ENCODE measurements at places on chromosomes 6 and 20. TPM values are rescaled to one million over a fixed set of nuclear protein-coding genes. Genes with fewer than 3 reads are reported as not detected.
A peak's percentile ranks its signal among the peaks of the same experiment; 100 is the strongest.

The COL9A3 gene
- 0.67 TPM for total RNA-seq

DNA sequence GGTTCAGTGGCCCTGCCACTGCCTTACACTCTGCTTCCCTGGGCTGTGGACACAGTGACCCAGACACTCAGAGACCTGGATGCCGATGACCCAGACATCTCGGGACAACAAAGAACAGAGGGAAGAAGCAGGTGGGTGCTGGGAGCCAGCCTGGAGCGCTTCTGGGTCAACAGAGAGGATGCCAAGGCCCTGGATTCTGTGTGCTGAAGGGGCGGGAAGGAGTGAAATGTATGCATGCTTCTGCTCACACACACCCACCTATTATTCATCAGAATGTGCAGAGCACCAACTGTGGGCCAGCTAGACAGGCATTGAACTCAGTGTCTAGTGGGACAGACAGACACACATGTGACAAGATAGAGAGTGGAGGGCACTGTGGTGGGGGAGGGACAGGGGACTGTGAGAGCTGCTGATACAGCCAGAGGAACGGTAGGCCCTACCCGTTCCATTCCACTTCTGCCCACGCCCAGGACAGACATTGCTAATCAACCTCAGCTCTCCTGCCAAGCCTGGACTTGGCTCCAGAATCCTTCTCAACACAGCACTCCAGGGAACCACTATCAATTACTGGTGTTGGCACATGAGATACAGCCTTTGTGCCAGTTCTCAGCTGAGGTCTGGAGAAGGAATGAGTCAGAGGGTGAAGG lies 20.2 kb downstream of the KCNK15 start:
- peak; percentile 56 for DNase-seq

The PACRG gene
- not detected for total RNA-seq

The CLVS2 gene
- total RNA-seq, result not detected

DNA sequence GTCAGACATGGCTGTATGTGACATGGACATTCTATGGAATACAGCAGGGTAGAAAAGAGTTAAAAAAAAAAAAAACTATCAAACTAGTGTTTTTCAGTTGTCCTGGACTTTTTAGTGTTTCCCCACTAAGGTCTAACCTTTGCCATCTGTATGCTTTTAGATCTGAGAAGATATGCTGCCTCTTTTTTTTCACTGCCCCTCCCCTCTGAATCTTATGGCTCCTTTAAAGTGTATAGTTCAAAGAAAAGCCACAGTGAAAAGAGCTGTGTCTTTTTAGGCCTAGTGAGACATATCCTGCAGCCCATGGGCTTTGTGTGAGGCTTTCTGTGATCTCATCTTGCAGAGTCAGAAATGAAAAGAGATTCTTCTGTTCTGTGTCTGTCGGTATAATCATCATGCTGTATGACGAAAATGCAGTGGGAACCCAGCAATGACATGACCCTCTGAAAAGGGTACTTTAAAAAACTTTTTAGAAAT lies 29.3 kb downstream of the ADGRG6 start:
- DNase-seq, result peak; percentile 35

- DNase-seq, result no peak
Measured at GRCh38 chr6:124590001-124590400, 372.2 kb upstream of the RNF217 start.

- DNase-seq, result no peak
Measured at GRCh38 chr20:5173751-5174150, 46.9 kb downstream of the CDS2 start.

GRCh38 chr6:66496659-66497058 lies 789.6 kb upstream of the EYS start:
- DNase-seq, result no peak

- DNase-seq, result no peak
Measured at GRCh38 chr6:125154118-125154760, 666 bp downstream of the TPD52L1 start.

- no peak for DNase-seq
Measured at GRCh38 chr6:13163161-13163944, 165.0 kb downstream of the TBC1D7 start.

- no peak for DNase-seq
Measured at GRCh38 chr20:32982617-32983458, 21.4 kb downstream of the SUN5 start.

The PSORS1C1 gene
- 3.7 TPM for total RNA-seq

GRCh38 chr6:39341937-39342336 lies 19.4 kb upstream of the KCNK16 start:
- no peak for DNase-seq

DNA sequence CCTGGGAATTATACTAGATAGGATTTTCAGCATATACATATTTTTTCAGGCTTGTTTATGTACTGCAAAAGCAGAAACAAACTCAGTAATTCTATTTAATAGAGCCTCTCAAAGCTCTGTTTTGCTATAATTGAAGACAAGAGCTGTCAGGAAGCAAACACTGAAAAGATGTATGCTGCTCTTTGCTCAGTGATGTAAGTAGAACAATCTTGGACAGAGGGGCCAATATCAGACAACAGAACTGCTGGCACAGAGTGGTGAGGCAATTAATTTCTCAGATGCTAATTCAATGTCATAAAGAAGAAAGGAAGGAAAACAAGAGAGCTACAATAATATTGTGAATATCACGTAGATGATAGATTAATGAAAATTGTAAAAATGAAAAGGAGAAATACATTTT lies 663.3 kb upstream of the ADGRB3 start:
- DNase-seq, result no peak

DNA sequence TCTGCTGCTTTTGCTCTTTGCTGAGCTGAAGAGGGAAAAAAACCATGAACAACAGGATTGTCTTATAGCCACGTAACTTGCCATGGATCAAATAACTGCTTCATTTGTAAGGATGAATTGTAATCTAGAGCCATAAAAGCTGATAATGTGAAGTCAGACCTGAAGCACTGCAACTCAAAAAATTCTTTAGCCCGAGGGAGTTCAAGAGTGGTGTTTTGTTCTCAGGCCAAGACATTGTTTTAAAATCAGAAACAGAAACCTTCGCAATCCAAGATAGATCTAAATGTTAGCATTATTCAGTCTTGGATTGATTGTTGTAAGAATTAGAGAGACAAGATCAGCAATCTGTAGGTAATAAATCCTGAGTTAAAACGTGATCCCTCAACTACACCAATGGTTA lies at the start of gene TRAPPC3L:
TRAPPC3L (minus strand) TSS at position 34 of the 400 bp plus-strand sequence. CDS start 170 bp downstream, outside the sequence.
- peak; percentile 23 for DNase-seq

The DNAH8 gene
- total RNA-seq, result not detected

DNA sequence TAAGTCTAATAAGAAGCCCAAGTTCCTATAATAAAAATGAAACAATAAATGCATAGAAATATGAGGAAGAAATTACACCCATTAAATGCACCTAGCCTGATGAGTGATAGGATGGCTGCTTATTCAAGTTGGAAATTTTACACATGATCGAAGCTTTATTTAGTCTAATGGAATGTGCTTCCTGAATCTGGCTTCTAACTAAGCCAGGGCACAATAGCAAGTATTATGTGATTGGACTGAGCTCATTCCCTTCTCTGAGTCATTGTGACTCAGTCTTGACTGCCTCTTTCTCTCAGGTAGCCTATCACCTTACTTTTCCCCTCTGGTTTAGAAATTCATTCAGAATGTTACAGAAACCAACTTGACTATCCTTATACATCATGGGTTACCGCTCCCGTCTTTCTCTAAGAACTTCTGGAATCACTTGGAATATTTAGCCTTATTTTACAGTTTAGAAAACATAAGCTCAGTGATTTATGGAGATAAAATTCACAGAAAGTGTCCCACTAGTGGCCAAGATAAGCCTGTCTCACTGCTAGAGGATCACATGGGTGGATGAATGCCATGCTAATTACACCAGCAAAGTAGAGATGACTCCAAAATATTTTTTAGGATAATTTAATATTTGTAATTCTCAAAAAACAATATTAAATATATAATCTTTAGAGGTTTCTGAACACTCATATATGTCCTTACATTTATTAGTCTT lies 505.3 kb upstream of the JAG1 start:
- DNase-seq, result peak; percentile 98

DNA sequence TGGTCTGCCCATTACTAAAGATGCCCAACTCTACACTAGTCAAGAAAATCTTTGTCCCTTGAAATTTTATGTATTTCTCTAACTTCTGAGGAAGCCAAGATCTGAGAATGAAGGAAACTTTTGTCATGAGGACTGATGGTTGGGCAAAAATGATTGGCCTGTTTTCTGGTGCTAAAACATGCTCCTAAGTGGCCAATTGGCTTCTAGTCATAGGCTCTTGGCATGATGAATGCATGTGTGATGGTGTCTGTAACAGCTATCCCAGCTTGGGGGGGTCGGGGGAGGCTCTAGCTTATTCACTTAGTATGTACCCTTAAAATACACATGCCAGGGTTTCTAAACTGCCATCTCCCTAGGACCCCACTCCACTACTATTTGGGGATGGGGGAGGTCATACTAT lies 228.6 kb downstream of the ZNF217 start:
- no peak for DNase-seq

- no peak for DNase-seq
Measured at GRCh38 chr6:11614534-11615213, 77.1 kb downstream of the TMEM170B start.

- no peak for DNase-seq
Measured at GRCh38 chr6:52497652-52498408, 77.7 kb downstream of the EFHC1 start.

The CST5 gene
- total RNA-seq, result not detected

DNA sequence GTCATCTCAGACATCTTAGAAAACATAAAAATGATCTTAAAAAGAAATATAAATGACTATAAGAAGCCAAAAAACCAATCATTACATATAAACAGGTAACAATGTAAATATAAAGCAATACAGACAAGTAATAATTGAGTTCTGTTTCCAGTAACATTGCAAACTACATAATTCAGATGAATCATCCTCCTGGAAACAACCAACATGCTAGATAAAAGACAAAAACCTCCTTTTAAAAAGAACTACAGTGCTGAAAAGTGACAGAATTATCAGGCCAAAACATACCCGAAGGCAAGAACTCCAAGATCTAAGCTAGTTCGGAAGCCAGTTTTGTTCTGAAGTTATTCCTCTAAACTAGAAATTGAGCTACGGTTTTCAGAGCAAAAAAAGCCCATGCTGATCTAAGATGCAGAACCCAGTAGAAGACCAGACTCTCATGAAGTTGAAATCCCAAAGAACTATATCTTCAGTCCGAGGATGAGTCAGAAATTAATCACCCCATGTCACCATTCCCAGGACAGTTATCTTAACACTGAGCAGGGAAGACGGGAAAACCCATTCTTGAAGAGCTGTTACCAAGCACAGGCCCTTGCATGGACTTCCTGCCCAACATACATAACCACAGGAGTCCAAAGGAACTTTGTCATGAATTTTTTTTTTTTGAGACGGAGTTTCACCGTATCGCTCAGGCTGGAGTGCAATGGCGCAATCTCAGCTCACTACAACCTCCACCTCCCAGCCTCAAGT lies 9.8 kb downstream of the PGM3 start:
- peak; percentile 98 for DNase-seq

GRCh38 chr20:645318-646106 lies 7.5 kb downstream of the SRXN1 start:
- peak; percentile 35 for DNase-seq

- no peak for DNase-seq
Measured at GRCh38 chr6:19571176-19571575, 266.0 kb upstream of the ID4 start.

- no peak for DNase-seq
Measured at GRCh38 chr6:87965806-87966205, 81.8 kb upstream of the SPACA1 start.

- DNase-seq, result no peak
Measured at GRCh38 chr6:73394577-73395354, at the start of gene DDX43. DDX43 (plus strand) TSS chr6:73394828; CDS start chr6:73394906, 78 bp downstream.

- DNase-seq, result peak; percentile 76
Measured at GRCh38 chr6:70709826-70710225, 42.1 kb downstream of the SMAP1 start.

The RUNX2 gene
- 5.4 TPM for total RNA-seq

DNA sequence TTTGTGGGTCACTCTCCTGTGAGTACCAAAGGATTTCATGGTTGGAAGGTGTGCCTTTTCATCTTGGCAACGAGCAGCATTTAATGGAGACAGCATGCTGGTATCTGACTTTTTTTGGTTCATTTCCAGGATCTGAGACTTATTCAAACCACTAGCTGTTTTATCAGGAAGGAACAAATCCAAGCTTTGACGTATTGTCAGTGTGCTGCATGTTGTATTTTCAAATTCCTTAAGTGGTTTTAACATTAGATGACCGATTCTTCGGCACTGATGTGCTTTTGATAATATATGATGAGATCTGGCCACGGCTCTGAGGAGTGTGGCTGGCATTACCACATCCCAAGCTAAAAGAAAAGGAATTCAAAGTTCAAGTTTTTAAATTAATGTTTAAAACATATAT lies 6.4 kb downstream of the RMND1 start:
- no peak for DNase-seq

The LY6G6D gene
- not detected for total RNA-seq

- DNase-seq, result peak; percentile 89
Measured at GRCh38 chr6:106913676-106914280, 60.8 kb downstream of the CD24 start.

DNA sequence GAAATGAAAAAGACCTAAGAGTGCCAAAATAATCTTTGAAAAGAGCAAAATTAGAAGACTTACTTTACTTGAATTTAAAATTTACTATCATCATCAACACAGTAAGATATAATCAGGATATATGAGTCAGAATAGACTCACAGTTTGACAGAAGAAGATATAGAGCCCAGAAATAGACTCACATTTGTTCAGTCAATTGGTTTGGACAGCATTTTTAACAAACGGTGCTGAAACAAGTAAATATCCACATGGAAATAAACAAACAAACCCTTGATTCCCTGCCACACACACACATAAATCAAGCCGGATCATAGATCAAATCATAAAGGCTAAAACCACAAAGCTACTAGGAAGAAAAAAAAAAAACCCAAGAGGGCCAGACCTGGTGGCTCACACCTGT lies 291.1 kb downstream of the ADGRG6 start:
- DNase-seq, result peak; percentile 26

GRCh38 chr6:46453216-46453615 lies 38.0 kb downstream of the RCAN2 start:
- DNase-seq, result peak; percentile 45

DNA sequence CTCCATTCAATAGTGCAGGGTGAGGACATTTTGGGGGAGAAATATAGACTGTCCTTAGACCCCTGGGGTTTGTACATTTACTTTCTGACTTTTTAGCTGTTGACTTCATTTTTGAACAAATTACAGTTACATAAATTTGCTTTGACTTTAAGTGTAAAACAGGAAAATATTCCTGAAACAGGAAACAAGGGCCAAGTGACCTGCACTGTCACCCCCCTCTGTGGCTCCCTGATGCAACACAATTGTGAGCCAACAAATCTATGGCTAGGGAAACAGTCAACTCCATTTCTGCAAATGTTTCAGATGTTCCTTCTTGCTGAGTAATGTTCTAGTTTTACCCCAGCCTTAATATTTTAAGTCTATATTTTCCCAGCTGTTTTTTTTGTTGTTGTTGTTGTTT lies 39.8 kb downstream of the HLA-A start:
- DNase-seq, result no peak
